ENCODE measurements at places on chromosomes 2 and 18.

DNA sequence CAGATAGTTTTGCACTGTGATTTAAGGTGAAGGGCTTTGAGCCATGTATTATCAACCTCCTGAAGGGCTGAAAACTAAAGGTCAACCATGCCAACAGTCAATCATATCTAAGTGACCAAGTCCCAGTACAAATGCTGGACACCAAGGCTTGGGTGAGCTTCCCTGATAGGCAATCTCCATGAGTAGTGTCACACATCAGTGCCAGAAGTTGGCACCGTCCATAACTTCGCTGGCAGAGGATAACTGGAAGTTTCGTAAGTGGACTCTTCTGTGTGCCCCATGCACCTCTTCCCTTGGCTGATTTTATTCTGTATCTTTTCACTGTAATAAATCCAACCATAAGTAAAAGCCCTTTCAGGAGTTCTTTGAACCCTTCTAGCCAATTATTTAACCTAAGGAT is 13.2 kb downstream of the REV1 start:
- no peak for DNase-seq

DNA sequence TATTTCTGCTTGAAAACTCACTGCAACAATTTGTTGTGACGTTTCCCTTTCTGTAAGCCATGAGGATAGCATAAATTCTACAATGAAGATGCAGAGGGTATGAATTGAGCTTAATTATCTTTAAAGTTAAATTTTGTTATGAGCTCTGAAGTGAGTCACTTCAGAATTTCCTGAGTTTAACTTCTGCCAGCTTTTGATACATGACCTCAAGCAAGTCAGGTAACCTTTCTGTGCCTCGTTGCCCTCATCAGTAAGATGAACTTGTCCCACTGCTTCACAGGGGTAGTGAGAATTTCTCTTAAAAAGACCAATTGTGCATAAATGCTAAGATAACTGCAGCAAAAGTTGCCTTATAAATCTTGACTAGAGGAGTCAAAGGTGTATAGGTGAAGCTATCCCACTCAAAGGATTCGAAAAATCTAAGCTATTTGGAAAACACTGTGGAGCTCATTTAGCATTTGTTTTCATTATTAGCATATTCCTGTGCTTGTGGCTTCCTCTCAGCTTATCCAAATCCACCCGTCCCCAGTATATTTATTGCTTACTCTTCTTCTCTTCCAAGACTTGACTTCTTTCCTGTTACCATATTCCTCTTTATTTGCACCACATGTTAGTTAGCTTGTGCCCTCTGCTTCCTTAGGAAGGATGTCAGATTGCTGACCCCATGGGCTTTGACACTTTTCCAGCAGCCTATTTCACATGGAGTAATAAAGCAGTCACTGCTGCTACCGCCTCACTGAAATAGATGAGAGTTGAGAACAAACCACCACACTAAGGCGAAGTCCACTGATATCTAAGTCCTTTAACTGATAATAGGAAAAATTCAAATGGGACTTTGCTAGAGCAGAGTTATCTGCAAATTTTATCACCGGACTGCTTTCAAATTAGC is 428.6 kb downstream of the ERBB4 start:
- DNase-seq, result no peak

- DNase-seq, result no peak
Measured at GRCh38 chr2:165369131-165369897, 100.2 kb upstream of the CSRNP3 start.

- no peak for DNase-seq
Measured at GRCh38 chr18:23284629-23285028, 149.3 kb downstream of the CABLES1 start.

GRCh38 chr2:188485496-188485895 is 193.8 kb downstream of the GULP1 start:
- DNase-seq, result no peak

GRCh38 chr2:24926602-24927252 is 6.7 kb upstream of the ADCY3 start:
- DNase-seq, result peak; percentile 40

DNA sequence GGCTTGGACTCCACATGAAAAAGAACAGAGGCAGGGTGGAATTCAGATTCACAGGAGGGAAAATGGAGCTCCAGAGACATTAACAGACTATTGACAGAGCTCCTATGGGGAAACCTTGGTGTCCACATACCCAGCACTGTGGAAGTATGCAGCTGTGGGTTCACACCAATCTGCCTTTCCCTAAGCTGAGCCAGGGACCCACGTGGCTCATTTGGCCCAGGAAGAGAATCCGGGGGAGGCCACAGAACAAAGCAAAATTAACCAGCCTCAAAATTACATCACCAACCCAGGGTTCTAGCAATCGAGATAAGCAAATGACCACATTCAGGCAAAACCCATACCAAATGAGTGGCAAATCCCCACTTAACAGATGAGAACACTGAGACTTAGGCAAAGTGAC is 105.8 kb upstream of the TWIST2 start:
- DNase-seq, result no peak

- DNase-seq, result no peak
Measured at GRCh38 chr2:95391641-95392310, 10.7 kb upstream of the FAHD2A start.

GRCh38 chr18:47877892-47878291 is 52.6 kb downstream of the SMAD2 start:
- DNase-seq, result no peak

GRCh38 chr2:9549420-9549819 is 6.2 kb downstream of the ADAM17 start:
- no peak for DNase-seq

GRCh38 chr2:225472161-225472560 is 72.7 kb downstream of the NYAP2 start:
- no peak for DNase-seq

DNA sequence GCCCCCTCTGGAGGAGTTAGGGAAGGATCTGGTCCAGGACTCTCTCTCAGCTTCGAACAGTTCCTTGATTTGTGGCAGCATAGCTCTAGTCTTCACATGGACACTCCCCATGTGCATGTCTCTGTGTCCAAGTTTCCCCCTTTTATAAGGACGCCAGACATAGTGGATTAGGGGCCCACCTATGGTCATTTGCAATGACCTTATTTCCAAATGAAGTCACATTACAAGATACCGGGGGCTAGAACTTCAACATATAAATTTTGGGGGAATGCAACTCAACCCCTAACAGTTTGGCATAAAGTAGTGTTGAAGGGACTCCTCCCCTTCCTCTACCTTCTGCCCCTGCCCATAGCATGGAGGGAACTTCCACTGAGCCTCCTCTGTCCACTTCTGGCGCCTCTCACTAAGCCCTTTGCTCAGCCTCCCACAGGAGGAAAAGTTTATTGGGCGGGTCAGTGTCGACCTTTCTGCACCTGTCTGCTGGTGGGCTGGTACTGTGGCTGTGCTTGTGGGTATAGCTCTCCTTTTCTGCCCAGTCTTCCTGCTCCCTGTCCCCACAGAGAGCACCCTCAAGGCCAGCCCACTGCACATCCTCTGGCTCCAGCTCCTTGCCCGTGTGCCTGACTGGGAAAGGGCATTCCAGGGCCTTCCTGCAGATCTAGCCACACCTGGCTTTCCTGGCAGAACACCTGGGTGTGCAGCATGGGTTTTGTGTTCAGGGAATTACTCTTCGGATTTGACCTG is 5.5 kb downstream of the FABP1 start:
- DNase-seq, result no peak

GRCh38 chr2:53744395-53745065 is 23.1 kb upstream of the CHAC2 start:
- DNase-seq, result no peak
